ENCODE measurements at places on chromosomes 13 and 19.

GRCh38 chr19:47434088-47434487 lies 14.8 kb upstream of the MEIS3 start:
- no peak for DNase-seq

DNA sequence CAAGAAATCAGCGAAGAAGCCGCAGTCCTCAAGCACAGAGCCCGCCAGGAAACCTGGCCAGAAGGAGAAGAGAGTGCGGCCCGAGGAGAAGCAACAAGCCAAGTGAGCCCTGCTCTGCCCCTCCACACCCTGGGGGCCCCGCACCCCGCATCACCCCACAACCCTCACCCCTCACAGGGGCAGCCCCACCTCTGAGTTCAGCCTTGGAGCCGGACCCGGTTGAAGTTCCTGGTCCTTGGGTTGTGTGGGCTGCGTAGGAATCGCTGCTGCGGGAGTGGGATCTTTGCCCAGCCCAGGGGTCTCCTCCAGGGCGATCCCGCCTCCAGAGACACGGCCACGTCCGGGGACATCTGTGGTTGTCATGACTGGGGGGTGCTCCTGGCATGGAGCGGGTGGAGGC lies 22.0 kb downstream of the PLIN4 start:
- DNase-seq, result no peak

GRCh38 chr19:4676955-4677731 lies 7.0 kb upstream of the MYDGF start:
- no peak for DNase-seq

DNA sequence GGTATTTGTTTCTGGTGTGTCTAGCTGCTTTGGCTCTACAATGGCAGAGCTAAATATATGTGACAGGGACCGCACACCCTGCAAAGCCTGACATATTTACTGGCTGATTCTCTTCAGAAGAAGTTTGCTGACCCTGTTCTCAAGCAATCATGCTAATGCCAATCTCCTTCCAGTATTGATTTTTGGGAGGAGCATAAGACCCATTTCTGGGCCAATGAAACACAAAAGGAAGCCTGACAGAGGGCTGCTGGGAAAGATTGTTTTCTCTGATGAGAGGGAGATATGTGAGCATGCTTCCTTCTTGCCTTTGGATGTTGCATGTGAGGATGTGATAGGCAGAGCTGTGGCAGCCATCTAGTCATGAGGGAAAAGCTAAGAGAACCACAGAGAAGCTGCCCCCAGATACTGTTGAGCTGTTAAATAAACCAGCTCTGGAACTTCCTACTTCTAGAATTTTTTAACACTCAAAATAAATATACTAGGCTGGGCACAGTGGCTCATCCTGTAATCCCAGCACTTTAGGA lies 31.4 kb upstream of the TPTE2 start:
- no peak for DNase-seq

DNA sequence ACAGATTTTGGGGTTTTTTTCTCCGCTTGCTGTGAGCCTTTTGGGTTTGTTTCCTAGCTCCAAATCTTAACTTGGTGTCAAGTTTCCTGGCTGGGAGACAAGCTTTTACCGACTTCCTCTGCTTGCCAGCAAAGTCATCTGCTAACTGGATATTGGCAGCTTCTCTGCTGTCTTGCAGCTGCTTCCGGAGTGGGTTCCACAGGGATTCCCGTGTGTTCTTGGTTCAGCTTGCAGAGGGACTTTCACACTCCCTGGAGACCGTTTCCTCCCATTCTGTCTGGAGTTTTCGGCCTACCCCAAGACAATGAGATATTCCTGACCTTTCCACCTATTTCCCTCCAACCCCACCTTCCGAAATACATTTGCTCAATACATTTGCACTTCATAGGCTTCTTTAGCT lies 2.2 kb upstream of the COLGALT1 start:
- DNase-seq, result no peak

DNA sequence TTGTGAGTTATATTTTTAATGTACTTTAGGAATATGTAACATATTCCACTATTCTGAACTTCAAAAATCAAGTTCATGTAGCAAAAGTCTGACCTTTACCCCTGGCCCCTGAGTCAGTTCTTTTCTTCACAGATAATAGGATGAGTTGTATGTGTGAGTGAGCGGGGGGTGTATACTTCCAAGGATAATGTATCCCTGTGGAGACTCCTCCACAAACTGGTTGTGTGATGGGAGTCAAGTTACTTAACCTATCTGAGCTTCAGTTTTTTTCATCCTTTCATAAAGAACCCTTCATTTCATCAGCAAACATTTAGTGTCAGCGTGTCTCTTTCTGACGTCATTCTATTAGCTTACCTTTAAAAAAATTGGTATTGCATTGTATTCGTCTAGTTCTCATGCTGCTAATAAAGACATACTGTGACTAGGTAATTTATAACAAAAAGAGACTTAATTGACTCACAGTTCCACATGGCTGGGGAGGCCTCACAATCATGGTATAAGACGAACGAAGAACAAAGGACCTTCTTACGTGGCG lies 288.1 kb upstream of the GPC6 start:
- no peak for DNase-seq

DNA sequence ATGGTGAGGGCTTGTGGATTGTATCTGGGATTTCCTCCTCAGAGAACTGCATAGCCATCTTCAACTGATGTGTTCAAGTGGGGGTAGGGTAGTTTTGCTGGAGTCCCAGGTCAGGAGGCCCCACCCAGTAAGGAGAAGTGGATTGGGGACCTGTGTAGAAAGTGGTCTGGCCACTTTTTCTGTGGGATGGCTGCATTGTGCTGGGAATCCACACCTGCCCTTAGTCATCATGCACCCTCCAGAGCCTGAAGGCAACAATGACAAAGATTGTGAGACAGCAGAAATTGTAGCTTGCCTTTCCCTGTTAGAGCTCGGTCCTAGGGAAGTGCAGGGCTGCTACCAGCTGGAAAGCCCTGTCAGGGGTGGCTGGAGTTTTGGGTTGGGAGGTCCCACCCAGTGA lies 255.4 kb downstream of the NDFIP2 start:
- DNase-seq, result no peak

GRCh38 chr19:6229216-6229913 lies 50.4 kb downstream of the MLLT1 start:
- DNase-seq, result no peak

Data from stimulated activated CD4-positive, alpha-beta T cell treated with anti-CD3 and anti-CD28 coated beads, Interleukin-2, amount 100 ng/mL, for 4 hours (primary cell).